ENCODE measurements at places on chromosomes 3 and 15. TPM values are rescaled to one million over a fixed set of nuclear protein-coding genes. Genes with fewer than 3 reads are reported as not detected.

The C2CD4A gene
- total RNA-seq = 0.66 TPM

The TICRR gene
- 0.16 TPM for total RNA-seq

GRCh38 chr15:82045892-82046665, at the start of gene MEX3B:
Gene MEX3B, minus strand, starts transcription at chr15:82046018. Its CDS starts 313 bp downstream, at chr15:82045705.
- DNase-seq = peak; percentile 71

DNA sequence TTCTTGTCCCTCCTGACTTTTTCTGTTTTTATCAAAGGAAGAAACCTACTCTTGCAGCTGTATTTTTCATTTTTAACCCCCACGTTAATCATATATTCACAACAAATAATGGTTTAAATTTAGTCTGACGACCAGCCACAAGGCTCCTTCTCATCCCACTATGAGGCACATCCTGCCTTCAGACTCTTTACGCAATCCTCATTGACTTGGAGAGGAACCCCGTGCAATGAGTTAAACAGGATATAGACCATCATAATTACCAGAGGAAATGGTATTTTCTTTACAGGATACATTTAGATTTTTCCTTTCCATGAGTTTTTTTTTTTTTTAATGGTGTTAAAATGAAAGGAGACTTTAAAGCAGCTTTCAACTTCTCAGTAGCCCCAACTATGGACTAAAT, 68.5 kb downstream of the WWTR1 start:
- DNase-seq = no peak

DNA sequence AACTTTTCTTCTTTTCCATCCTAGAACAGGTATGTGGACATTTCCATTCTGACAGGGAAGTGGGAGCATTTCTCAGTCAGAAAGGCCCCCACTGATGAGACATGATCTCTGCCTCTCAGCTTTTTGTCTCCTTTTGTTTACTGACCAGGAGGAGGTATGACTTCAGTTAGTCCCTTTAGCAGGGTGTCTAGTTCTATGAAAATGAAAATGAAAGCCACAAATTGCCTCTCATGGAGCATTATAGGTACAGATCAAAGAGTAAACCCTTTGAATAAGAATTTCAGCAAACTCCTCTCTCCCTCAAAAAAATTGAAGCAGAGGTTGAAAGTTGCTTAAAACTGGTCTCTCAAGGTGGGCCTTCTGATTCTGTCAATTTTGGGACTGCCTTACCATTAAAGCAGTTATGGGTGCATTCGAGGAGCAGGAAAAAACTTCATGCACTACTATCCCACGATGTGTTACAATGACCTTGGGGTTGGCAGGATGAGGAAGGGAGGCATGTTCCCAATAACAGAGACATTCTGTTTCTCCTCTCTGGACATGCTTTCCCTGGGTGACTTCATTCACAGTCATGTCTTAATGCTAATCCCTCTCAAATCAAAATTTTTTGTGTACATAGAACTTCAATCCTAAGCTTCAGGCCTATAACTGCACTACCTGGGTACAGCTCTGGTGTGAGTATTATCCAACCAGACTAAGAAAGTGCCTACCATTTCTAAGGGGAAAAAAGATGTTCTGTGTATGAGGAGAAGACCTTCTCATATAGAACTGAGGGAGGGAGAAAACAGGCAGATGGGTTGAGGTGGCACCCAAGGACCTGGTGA, 50.6 kb upstream of the TBC1D23 start:
- no peak for DNase-seq

GRCh38 chr15:75452364-75452864, 924 bp upstream of the SIN3A start:
- DNase-seq = peak; percentile 93

DNA sequence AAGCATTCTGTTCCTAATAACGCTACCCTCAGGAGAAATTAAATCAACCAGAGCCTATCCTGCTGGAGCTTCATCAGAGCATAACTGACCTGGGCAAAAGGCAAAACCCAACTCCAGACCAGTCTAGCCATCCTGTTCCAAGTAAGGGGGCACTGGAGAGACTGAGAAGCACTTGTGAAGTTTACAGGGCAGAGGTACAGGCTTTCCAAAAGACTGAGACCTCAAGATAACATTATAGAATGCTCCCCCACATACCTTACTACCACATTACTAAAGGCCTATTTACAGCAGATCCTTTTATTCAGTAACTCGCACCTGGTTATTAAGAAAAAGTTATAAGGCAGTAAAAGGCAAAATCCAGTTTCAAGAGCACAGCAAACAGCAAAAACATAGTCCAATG, 35.5 kb downstream of the RFX7 start:
- DNase-seq = no peak
